ENCODE measurements at places on chromosomes 5 and 9.

GRCh38 chr5:53037141-53037859 is 48.1 kb downstream of the ITGA2 start:
- no peak for DNase-seq

- no peak for DNase-seq
Measured at GRCh38 chr5:137606401-137606800, 107.3 kb upstream of the SPOCK1 start.

GRCh38 chr9:32171339-32171738 is 213.1 kb upstream of the ACO1 start:
- DNase-seq = no peak

- no peak for DNase-seq
Measured at GRCh38 chr5:140611020-140611521, 21.9 kb downstream of the CD14 start.

DNA sequence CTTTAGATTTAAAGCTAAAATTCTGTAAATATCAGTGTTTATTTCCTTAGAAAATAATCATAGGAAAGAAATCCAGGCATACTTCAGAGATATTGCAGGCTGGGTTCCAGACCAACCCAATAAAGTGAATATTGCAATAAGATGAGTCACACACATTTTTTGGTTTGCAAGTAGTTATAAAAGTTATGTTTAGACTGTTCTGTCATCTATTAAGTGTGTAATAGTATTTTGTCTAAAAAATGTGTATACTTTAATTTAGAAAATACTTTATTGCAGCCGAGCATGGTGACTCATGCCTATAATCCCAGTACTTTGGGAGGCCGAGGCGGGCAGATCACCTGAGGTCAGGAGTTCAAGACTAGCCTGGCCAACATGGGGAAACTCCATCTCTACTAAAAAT is 6.9 kb upstream of the RIC1 start:
- DNase-seq = no peak

- DNase-seq = no peak
Measured at GRCh38 chr5:72836810-72837209, 20.3 kb downstream of the TNPO1 start.

DNA sequence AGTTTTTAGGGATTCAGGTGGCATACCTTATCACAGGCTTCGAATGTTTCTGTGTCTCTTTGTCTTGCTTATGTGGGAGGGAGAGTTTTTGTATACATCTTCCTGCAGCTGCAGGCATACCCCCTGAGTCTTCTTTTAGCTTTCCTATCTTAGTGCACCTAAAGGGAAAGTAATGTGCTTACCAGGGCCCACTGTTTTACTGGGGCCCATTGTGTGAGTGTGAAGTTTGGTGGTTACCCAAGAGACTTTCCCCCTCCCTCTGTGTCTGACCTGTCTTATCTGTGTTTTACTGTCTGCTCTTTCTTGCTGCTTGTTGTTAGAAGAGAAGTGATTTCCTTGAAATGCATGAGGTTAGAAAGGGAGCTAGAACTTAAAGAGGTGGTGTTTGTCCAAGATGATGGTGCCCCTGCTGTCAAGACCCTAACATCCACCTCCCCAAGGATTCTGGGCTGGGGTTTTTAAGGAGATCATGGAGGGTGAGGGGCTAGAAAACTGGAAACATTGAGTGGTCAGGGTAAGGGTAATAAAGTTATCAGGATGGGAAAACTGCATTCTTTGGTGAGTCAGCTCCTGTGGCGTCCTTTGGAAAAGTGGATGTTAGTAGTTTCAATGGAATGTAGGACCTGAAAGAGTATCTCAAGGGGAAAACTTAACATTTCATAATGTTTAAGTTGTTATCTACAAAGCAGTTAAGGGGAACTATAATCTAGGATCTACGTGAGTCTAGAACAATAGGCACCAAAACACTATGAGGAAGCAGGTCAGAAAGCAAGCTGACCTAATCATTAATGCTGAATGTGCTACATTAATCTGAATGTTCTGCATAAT is 583.5 kb upstream of the TUSC1 start:
- no peak for DNase-seq

DNA sequence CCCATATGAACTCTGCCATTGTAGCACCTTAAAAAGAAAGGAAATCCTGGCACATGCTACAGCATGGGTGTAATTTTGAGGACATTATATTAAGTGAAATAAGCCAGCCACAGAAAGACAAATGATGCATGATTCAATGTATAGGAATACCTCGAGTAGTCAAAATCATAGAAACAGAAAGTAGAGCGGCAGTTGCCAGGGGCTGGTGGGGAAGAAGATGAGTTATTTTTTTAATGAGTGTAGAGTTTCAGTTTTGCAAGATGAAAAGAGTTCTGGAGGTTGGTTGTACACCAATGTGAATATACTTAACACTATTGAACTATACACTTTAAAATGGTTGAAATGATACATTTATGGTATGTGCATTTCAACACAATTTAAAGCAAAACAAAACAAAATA is 133.0 kb downstream of the ZDHHC21 start:
- DNase-seq = peak; percentile 37

DNA sequence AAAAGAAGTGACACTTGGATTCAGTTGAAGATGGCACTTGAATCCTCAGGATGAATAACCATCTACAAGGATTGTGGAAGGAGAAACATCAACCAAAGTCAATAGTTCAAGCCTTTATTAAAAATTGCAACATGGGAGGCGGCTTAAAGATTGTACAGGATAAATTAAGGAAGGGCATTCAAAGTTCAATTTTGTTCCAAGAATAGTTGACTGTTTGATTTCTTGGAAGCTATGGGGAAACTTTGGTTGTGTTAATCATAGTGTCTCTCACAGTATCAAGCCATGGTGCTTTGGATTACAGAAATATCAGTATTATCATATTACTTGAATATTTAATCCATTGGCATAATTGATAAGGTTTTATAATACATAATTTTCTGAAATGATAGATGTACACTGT is 1844.3 kb downstream of the MAT2B start:
- DNase-seq = no peak

DNA sequence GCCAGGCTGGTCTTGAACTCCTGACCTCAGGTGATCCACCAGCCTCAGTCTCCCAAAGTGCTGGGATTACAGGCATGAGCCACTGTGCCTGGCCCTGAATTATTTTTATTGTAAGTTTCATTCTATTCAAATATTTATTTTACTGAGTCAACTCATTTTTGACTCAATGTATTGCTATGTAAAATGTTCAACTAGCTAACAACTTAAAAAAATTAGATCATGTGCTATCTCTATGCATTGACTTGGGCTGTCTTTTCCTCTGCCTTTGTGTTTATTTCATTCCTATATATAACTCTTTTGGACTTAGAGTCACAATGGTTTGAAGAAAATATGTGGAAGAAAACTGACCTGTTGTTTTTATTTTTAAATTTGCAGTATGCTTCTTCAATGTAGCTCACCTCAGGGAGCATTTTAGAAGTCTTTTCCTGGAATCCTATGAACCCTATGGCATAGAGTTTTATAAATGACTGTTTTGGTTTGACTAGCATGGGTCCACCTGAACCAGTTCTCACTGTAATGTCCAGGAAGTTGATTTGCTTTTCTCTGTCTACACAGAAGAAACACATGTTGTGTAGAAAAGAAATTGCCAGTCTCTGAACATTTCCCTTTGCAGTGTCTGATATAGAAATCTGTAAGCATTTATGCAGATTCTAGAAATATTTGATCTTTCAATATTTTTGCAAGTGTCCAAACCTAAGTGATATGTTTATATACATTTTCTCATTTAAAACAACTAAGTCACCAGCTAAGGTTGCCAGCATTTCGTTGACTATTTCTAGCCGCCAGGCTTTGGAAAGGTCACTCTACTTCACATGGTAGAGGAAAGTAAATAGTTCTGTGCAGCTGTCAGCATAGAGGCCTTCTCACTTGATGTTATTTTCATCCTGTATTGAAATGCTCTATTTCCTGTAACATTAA is 138.8 kb downstream of the PCSK1 start:
- DNase-seq = no peak

DNA sequence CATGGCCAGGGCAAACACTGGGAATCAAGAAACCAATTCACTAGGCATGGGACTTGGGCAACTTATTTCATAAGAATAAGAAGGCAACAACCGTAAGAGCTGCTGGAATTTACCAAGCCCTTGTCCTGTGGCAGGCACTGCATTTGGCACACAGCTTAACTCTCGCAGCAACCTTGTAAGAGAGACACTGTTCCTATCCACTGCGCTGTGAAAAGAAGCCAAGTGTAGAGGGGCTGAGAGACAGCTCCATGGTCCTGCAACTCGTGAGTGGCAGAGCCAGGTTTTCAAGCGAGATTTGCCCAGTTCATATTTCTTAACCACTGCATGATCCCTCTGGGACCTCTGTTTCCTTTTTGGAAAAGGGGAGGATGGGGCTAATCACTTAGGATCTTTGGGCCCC is 129.3 kb upstream of the STC2 start:
- no peak for DNase-seq

- DNase-seq = peak; percentile 75
Measured at GRCh38 chr9:34591248-34591916, 1.9 kb upstream of the CNTFR start.

GRCh38 chr5:36904677-36905076 is 28.1 kb downstream of the NIPBL start:
- DNase-seq = no peak

DNA sequence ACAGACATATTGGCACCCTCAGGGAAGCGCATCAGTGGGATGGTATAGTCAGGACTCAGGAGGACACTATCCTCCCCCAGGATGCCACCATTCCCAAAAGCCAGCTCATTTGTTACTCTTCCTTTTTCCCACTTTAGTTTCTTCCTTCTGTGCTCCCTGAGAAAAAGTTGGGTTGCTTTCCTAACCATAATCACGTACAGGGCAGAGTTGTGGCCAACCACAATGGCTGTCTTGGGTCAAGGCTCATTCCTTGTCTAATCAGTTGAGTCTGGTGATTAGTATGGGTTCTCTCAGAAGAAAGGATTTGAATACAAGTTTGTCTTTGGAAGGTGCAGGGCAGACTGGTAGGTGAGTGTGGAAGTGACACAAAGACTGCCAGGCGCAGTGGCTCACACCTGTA is 26.6 kb upstream of the ATP6V1G1 start:
- no peak for DNase-seq

GRCh38 chr5:158234323-158235158 is 375.6 kb upstream of the CLINT1 start:
- no peak for DNase-seq

DNA sequence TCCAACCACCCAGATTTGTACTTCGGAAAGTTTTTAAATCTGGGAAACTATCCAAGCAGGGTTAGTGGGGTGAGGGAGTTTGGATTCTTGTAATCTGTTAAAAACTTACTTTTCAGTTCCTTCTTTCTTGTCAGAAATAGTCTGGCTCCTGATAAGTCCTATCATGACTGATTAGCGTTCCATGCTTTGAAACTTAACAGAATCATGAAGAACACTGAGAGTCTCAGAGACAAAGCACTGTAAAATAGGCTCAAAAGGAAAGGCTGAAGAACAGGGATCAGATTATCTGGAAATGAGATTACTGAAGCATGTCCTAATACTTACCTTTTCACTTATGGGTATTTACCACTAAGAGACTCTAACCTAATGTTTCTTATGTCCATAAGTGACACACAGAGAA is 242.5 kb downstream of the ARRDC3 start:
- no peak for DNase-seq

DNA sequence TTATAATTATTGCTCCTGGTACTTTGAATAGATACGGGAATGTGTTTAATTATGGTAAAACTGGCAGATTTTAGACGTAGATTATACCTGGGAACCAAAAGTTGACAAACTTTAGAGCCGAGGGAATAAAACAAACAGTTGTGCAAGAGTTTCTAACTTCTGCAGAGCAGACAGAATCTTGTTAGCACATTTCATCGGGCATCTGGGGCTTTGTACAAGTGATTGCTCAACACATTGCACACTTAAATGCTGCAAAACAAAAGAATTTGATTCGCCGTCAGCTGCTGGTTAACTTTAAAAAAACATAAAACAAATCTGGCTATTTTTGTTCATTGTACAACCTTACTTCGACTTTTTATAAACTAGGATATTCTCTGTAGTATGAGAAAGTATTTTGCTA is 398.1 kb downstream of the MAN2A1 start:
- no peak for DNase-seq

DNA sequence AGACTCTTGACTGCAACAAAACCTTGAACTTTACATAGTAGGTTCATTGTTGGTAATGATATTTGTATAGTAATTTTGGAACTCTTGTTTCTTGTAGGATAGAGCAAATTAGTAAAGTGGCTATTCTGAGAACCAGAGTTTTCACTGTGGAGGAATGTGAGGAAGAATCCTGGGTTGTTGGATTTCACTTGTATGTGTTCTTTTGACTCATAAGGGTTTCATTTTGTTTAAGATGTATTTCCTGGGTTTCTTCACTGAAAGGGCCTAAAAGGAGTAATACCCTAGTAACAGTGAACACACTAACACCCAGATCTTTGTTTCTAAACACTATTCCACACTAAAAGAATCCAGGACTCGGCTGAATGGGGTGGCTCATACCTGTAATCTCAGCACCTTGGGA is 20.1 kb downstream of the TTC1 start:
- no peak for DNase-seq

DNA sequence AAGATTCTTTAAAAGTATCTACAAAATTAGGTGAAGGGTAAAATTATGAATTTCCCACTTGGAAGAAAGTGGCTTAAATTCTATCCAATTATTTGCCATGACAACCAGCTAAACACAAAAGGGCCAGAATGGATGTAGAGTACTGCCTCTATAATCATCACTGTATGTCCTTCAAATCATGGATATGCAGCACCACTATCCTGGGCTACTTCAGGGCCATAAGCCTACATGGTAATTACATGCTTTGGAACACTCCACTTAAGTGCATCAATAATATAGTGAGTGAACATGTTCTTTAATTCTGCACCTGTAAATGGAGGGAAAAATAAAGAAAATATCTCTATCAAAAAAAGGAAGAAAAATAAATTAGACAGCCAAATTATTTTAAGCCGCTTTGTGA is 575.2 kb downstream of the ISL1 start:
- no peak for DNase-seq

GRCh38 chr5:81371354-81371876 is 22.5 kb downstream of the ACOT12 start:
- no peak for DNase-seq

DNA sequence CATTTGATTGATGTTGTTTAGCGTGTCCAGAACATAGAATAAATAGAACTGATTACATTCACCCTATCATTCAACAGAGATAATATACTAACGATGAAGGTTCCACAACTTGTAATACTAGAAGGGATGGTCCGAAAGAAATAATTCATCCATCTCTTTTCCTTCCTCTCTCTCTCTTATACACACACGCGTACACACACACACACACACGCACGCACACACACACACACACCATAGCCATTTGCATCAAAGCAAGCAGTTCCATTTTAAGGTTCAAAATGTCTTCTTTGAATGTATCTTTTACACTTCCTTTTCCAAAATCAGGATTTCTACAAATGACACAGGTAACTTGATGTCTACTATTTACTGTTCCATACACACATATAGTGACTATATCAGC is 887 bp downstream of the GDA start:
- DNase-seq = no peak

- no peak for DNase-seq
Measured at GRCh38 chr9:75036793-75037192, 8.7 kb upstream of the CARNMT1 start.

Data from GM12865 (cell line).